ENCODE measurements at places on chromosomes 1 and 21. TPM values are rescaled to one million over a fixed set of nuclear protein-coding genes. Genes with fewer than 3 reads are reported as not detected.
A peak's percentile ranks its signal among the peaks of the same experiment; 100 is the strongest.

The DEPDC1 gene
- 23.1 TPM for total RNA-seq

The MATN1 gene
- total RNA-seq: not detected

The PPIAL4G gene
- total RNA-seq: not detected

The GPR161 gene
- 9.9 TPM for total RNA-seq

- DNase-seq: no peak
Measured at GRCh38 chr1:23472351-23473036, 11.5 kb downstream of the ASAP3 start.

DNA sequence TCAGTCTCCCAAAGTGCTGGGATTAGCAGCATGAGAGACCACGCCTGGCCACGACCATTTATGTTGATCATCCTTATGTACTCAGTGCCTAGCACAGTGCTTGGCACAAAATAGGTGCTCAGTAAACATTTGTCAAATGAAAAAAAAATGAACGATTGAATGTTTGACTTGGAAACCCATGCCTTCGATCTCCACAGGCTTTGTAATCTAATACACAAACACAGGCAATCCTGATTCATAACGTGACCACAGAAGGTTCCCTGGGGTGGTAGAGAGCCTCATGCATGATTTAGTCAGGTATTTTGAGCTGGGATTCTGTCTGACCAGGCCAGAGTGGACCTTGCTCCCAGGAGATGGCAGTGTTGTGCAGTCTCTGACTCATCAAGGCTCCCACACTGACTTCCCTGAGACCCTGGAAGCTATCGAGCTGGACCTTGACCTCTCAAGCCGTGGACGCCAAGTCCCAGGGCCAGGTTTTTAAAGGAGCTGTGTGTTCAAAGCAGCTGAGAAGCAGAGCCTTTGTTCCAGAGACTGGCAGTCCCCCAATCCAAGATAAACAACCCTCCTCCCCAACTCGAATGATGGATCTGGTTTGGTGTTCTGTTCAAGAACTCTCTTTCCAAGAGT is 81.1 kb downstream of the PGM1 start:
- peak; percentile 85 for DNase-seq

- no peak for DNase-seq
Measured at GRCh38 chr1:116921937-116922336, 12.2 kb downstream of the PTGFRN start.

DNA sequence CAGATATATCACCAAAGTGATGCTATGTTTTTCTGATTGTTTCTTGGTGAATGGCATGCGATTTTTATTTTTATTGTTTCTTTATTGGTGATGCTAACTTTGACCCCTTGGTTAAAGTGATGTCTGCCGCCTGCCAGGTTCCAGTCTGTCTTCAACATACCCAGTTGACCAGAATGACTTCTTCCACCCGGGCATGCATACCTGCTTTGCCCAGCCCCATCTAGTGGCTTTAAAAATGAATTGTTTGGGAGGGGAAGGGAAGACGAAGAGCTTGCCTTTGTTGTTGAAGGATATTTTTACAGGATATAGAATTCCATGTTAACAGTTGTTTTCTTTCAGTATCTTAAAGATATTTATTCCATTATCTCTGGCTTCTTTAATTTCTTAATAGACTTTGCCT is 65.1 kb downstream of the ATG4C start:
- DNase-seq: no peak

DNA sequence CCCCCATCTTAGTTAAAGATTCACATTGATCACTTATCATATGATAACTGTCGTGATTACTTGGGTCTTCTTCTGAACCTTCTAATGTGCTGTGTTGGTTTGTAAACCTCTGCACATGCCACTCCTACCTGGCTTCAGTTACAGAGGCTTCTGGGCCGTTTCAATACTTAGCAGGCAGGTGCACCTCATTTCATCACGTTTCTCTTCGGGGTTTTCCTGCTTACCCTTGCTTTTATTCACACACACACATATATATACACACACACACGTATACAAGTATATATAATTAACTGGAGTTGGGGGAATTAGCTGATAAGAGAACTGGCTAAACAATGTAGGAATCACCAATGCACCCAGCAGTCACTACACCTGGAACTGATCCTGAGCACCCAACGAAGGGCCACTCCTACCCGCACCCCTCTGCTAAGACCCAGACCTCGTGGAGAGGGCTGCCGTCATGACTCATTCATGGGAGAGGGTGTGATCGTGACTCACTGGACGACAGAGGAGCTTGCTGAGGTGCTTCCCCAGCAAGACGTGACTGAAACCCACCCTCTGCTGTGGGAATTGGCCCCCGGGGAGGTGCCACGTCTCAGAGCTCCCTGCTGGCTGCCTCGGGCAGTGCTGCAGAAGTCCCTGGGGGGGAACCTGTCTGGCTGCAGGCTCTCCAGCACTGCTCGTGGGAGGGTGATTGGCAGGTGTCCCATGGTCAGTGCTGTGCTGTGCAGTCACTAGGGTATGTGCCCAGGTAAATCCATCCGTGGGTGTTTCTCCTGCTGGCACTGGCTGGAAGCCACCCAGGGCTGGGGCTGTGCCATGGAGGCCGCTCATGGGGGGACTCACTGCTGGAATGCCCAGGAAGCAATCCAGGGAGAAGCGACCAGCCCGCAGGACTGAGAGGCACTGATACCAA is 166.6 kb downstream of the DYRK1A start:
- DNase-seq: no peak

- DNase-seq: peak; percentile 2
Measured at GRCh38 chr21:41405321-41405720, 20.7 kb upstream of the MX1 start.

DNA sequence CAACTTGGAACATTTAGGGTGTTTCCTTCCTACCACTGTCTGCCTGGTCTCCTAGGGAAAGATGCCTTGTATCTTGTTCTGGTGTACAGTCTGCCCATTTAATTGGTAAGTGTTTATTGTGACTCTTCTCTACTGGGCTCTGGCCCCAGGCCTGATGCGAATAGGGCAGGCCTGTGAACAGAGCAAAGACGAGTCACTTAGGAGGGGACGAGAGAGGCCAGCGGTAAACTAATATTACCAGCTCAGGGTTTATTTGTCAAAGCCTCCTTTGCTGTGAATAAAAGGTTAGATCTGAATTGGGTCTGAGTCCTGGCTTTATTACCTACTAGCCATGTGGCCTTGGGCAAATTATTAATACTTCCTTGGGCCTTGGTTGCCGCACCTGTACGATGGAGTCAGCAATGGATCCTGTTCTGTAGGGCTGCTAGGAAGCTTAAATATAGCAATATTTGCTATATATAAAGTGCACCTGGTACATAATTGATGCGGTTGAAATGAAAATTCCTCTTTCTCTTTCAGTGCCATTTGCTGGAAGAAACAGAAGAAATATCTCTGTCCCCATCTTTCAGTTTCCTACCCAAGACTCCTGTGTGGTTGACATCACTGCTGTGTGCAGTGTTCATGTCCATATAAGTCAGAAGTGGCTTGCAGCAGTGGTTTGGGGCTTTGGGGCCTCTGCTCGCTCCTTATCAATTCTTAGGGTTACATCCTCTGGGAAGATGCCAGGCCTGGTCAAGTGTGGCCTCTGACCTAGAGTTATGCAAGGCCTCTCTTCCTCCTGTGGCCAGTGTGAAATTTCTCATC is 32.4 kb downstream of the MAPKAPK2 start:
- DNase-seq: no peak

Measured in H9 (cell line).